ENCODE measurements at places on chromosomes 4 and X. TPM values are rescaled to one million over a fixed set of nuclear protein-coding genes. Genes with fewer than 3 reads are reported as not detected.

GRCh38 chr4:34245276-34245675 is 1999.0 kb downstream of the ARAP2 start:
- no peak for DNase-seq

DNA sequence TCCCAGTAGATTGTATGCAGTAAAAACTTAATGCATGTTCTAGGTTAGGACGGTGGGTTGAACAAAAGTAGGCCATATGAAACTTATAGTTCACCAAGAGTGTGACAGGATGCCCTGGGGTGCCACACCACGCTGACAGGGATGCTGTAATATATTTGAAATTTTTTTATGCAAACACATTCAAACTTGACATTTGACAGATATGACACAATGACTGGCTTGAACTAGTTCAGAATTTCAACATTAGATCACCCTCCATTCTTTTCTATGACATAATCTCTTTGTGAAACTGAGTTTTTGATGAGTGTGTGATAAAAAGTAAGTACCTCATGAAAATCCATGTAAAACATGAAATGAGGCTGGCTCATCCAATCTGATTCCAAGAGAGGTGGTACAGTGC is 198.4 kb downstream of the PALLD start:
- DNase-seq: no peak

DNA sequence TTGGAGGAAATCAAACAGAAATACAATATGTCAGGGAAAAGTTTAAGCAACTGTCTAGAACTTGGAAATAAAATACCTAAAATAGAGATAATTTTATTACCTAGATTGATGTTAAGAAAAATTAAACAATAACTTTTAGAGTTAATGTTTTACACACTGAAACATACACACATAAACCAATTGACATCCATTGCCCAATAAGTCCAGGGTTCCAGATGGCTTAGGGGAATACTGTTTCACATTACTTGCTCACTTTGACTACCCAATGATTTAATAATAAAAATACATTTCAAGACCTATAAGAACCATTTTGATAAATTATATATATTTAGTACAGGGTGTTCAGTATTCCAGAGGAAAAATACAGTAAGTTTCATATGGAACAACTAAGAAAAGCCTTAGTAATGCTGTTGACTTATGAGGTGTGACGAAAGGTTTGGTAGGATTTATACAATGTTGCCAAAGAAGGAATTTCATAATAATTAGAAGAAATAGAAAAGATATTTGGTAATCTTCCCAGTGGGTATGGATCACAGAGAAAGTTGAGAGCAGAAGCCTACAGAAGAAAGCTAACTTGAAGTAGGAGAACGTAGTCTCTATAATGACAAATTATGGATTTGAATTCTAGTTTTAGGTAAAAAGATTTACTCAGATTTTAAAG is 23.0 kb upstream of the UGT2B4 start:
- no peak for DNase-seq

The GBA3 gene
- total RNA-seq: not detected

The RFC1 gene
- total RNA-seq: 108 TPM

Data from activated CD8-positive, alpha-beta T cell treated with anti-CD3 and anti-CD28 coated beads for 36 hours (primary cell).